ENCODE measurements at places on chromosomes 2 and 18. TPM values are rescaled to one million over a fixed set of nuclear protein-coding genes. Genes with fewer than 3 reads are reported as not detected.

Gene ILKAP
- 44.5 TPM for total RNA-seq

Gene SULT1C4
- total RNA-seq = not detected

Gene TEX44
- total RNA-seq = not detected

- DNase-seq = no peak
Measured at GRCh38 chr2:149310349-149310748, 20.0 kb upstream of the LYPD6 start.

GRCh38 chr2:144914622-144915318, 394.9 kb upstream of the ZEB2 start:
- no peak for DNase-seq

DNA sequence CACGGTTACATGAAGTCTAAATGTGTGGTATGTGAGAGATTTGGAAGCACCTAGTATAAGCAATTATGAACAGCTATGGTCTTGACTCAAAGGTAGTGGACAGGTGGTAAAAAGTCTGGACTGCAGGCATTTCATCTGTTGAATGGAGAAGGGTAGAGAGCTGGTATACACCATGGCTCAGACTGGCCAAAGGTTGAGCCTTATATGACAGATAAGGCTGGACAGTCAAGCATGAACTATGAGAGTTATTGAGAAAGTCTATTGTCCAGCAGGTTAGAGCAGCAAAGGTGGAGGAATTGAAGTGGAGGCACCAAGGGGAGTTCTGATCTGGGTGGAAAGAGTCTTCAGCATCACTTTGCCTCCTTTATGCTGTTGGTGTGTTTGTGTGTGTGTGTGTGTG, 346.7 kb upstream of the SLC14A2 start:
- DNase-seq = no peak

DNA sequence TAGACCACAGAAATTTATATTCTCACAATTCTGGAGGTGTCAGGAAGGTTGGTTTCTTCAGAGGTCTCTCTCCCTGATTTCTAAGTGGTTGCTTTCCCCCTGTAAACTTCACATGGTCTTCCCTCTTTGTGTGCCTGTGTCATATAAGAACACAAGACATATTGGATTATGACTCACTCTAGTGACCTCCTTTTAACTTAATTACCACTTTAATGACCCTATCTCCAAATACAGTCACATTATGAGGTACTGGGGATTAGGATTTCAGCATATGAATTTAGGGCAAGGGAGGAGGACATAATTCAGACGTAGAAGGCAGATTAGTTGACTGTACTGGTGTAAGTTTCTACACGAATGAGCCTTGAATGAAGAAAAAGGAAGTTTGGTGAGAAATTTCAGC, 38.2 kb upstream of the EPHA4 start:
- DNase-seq = no peak

DNA sequence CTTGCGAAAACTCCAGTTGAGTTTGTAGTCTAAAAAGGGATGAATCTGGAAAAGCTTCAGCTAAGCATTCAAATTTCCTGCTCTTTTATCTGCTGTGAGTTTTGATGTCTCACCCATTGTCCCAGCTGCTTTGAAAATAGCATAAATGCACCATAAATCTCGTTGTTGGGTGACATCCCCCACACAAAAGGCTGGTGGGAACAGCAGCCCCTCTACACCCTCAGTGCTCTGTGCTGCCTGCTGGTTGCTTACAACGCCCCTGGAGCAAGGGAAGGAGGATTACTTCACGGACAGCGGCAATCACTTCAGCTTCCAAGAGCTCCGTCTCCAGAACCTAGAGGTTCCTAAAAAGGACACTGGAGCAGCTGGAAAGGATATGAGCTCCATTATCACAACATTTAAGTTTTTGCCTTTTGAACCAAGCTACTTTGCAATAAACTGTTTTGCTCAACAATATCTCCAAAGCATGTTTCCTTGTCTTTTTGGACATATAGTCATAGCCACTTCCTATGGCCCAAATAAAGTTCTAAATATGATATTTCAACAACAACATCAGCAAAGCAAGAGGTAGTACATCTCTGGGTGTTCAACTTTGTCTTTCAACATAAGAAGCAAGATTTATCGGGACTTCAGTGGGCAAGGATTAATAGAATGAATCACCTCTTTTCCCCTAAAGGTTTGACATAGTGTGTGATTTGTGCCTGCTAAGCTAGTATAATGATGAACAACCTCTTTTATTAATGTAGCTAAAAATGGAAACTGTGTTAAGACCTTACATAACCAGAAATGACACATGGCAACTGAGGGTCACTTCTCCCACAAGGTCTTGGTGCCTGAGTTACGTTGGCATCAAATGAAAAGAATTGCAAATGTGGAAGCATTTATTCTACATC, 413.5 kb downstream of the TXNL1 start:
- DNase-seq = no peak

DNA sequence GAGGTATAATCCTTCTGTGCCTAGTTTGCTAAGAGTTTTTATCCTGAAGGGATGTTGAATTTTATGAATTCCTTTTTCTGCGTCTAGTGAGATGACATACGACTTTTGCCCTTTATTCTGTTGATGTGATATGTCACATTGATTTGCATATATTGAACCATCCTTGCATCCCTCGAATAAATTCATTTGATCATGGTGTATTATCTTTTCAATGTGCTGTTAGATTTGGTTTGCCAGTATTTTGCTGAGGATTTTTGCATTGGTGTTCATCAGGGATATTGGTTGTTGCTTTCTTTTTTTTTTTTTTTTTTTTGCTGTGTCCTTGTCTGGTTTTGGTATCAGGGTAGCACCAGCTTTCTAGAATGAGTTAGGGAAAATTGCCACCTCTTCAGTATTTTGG, 9.1 kb downstream of the GCC2 start:
- DNase-seq = no peak

DNA sequence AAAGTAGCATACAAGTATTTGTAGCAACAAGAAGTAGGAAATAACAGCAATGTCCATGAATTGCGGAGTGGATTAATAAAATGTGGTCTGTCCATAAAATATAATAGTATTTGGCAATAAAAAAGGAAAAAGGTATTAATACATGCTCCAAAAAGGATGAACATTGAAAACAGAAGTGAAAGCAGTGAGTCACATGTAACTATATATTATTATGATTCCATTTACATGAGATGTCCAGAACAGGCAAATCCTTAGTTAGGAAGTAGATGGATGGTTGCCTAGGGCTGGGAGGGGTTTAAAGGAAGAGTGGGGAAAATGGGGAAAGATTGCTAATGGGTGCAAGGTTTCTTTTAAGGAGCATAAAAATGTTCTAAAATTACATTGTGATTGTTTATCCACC, 44.5 kb downstream of the CCDC74A start:
- DNase-seq = no peak

DNA sequence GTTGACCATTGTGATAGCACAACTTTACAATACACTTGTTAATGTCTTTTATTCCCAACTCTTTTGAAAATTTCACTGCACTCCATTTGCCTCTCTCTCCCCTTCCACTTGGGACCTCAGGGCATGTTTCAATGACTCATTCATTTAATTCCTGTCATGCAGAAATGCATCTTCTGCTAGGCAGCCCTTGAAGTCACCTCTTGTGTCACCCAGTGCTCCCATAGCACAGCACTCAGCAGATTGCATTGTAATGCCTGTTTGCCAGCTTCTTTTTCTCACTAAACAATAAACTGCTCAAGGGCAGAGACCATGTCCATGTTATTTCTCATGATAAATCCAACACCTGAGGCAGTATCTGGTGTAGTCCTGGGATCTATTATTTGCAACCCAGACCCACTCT, 85.9 kb upstream of the ACSL3 start:
- DNase-seq = no peak

GRCh38 chr18:77012120-77012519, 120.5 kb downstream of the MBP start:
- no peak for DNase-seq

GRCh38 chr18:61908661-61909060, 15.9 kb upstream of the RNF152 start:
- DNase-seq = no peak

- no peak for DNase-seq
Measured at GRCh38 chr2:27362678-27363420, 6.3 kb upstream of the GTF3C2 start.

DNA sequence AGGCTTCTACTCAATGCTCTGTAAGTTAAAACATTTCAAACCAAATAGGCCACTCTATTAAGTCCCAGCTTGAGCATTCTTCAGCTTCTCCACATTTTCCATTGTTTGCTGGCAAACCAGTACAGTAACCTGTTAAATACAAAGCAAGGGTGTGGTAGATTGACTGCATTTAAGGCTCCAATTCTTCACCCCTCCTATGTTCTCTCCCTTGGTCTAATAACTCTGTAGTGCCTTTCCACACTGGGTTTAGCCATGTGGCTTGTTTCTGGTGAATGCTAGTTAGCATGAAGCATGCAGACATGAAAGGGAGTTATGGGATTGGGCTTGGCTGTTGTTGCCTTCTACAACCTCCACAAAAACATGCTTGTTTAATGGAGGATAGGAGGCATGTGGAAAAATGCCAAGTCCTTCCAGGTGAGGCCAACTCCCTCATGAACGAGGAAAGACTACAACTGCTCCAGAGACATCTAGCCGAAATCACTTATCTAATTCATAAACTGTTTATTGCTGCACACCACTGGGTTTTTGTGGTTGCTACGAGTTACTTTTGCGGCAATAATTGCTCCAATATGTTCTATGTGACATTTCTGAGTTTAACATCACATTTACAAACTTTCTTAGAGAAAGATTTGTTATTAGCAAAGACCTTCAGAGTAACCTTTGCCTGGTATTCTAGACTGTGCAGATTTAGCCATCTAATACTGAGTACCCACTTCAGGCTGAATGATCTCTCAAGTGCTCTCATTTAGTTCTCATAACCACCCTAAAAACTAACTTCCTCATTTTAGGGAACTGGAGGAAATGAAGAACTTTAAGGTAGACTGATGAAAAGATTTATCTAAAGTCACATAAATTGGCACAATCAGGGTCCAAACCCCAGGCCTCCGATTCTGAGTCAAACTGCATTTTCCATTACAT, 104.0 kb downstream of the SMAD2 start:
- DNase-seq = no peak

- DNase-seq = no peak
Measured at GRCh38 chr2:160332318-160332717, 132.2 kb upstream of the ITGB6 start.

DNA sequence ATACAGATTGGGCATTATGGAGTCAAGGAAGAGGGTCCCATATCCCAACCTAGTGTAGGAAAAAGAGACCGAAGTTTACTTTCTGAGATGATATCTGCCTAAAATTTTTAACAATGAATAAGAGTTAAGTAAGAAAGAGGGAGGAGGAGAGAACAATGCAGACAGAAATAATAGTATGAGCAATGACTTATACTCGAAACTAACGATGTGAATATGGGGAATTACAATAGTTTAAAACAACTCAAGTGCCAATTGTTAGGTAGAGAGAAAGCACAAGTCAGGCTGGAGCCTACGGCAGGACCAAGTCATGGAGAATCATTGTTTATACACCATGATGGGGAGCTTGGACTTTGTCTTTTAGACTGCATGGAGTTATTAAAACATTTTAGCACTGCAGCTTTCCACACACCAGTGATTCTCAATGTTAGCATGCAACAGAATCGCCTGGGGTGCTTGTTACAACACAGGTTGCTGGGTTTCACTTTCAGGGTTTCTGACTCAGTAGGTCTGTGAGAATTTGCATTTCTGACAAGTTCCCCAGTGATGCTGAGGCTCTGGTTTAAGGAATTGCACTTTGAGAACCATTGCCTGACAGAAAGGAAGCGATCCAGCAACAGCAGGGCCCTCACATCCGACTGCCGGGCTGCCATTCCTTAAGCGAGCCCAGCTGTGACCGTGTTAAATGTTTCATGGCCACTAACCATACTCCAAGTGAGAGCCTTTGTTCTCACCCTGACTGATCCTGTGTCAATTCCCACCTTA, 511.2 kb downstream of the DCDC2C start:
- no peak for DNase-seq

- DNase-seq = no peak
Measured at GRCh38 chr2:12807907-12808810, 91.4 kb downstream of the TRIB2 start.

DNA sequence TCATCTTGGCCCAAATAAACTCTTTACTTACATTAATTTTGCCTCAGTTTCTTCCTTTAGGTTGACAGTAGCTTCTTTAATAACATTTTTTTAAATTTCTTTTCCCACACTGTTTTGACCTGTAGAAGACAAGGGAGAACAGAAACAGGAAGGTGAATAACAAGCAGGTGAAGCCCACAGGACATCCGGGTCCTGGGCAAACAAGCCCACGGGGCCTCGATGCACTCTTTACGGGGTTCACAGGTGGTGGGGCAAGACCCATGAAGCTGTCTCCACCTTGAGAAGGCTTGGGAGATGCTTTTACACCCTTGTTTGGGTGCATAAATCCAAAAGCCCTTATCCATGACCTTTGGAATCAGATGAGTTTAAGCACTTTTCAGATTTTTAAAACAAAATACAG, 301.0 kb upstream of the MGAT5 start:
- DNase-seq = no peak

DNA sequence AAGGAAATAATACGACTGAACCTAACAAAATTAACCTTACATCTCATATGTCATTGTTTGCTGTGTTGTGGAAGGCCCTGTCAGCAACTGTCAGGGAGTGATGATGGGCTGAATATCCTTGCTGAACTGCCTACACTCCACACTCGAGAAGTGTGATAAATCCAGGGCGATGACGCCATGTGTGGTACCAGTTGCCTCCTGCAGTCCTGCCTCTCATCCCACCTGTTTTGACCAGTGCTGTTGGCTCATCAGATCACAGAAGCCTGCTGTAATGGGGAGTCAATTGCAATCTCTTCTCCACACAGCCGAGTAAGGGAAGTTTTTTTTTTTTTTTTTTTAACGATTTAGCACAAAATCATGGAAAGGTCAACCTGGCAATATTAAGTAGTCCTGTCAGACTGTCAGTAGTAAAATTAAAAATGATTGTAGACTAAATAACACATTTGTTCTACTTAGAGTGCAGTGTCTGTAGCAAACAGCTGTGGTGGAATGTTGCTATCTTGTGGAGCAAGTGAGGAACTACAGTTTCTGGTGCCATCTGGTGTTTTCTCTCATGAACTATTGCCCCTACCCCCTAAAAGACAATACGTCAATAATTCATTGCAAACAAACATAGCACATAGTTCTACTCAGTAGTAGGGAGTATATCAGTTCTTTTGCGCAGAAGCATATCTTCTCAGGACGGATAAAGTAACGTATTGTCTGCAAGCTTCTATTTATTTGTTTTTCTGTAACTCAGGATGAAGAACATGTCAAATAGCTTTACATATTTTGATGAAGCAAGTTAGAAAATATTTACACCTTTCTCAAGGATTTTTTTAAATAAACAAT, 347.6 kb downstream of the CTNNA2 start:
- DNase-seq = no peak

- no peak for DNase-seq
Measured at GRCh38 chr2:238591732-238592131, 165.0 kb downstream of the ASB1 start.

GRCh38 chr2:167342769-167343168, 454.5 kb downstream of the XIRP2 start:
- DNase-seq = no peak

GRCh38 chr18:36314754-36315153, 17.2 kb downstream of the FHOD3 start:
- DNase-seq = no peak

- DNase-seq = no peak
Measured at GRCh38 chr18:9108911-9109310, 6.4 kb downstream of the NDUFV2 start.
